Chondrocyte (in vitro differentiated cells): ENCODE measurements at places on chromosomes 16 and 17. TPM values are rescaled to one million over a fixed set of nuclear protein-coding genes. Genes with fewer than 3 reads are reported as not detected.

Gene CES5A
- not detected in 3 replicates for total RNA-seq

Gene MRM3
- 7.2 to 8.5 TPM (median 7.3 TPM) in 3 replicates for total RNA-seq

DNA sequence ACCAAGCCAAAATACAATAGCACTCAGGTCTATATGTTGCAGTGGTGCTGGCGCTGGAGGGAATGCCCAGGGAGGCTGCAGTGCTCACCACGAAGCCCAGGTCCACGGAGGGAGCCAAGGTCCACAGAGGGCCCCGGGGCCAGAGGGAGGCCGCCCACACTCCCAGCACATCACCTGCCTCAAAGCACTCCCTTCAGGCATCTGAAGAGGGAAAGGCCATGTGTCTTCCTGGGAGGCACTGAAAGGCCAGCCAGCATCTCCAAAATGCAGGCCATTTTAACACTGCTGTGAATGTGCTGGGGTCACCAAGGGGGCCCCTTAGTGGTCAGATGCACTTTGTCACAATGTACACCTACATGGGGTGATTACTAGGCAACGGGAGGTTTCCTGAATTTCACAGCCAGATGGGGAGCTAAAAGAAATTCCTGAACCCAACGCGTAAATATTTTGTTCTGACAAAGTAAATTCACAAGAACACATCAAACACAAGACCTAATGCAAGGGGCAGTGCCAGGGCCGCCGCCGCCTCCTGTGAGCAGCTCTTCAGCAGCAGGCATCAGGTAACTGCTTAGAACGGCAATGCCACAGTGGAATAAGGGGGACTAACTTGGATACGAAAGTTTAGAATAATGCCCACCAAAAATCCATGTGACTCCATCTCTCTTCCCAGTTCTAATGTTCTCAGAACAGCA is 42.8 kb downstream of the USP22 start:
- peaks cover 33% of the 10 kb centered on the region for H3K4me1 ChIP-seq
- no peaks in the 10 kb centered on the region for H3K27me3 ChIP-seq
- no peak overlapping the region for H3K4me3 ChIP-seq

GRCh38 chr17:4220655-4221054 is 43.1 kb downstream of the ANKFY1 start:
- peaks cover 6% of the 10 kb centered on the region for H3K36me3 ChIP-seq
- no peak overlapping the region for H3K27ac ChIP-seq
- no peaks in the 10 kb centered on the region for H3K27me3 ChIP-seq
- no peak for DNase-seq
- peaks cover 14% of the 10 kb centered on the region for H3K4me1 ChIP-seq

- no peaks in the 10 kb centered on the region for H3K4me1 ChIP-seq
- no peak overlapping the region for H3K4me3 ChIP-seq
- no peak overlapping the region for H3K27ac ChIP-seq
- H3K27me3 ChIP-seq, result no peaks in the 10 kb centered on the region
Measured at GRCh38 chr16:25340973-25341372, 83.3 kb upstream of the ZKSCAN2 start.
